ENCODE measurements at places on chromosomes 1 and 21.

DNA sequence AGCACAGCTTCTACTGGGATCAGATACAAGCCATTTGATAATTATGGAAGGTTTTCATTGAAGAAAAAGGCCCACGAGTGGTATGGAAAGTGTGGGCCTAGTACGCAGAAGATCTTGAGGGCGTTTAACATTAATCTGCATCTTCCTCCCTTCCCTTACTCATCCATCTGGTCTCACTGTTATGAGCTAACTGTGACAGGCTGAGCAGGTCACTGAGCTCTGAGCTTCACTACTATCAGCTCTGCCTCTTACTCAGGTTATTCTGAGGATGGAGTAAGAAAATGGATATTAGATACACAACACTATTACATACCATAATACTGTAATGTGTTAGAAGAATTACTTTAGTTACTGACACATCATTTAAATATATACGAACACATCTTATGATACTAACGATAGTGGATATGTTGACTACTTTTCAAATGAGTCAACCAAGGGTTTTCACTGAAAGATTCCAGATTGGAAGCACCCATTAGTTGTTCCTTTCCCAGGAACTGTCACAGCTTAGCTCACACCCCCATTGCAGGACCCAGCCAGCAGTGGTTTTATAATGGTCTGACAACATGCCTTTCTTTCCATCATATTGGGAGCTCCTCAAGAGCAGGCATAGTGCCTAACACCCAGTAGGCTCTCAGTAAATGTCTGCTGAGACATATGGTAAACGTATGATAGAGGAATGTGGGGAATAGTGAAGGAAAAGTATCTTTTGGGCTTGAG lies 97.8 kb upstream of the C8B start:
- DNase-seq, result no peak

GRCh38 chr1:48055876-48056764 lies 58.9 kb upstream of the TRABD2B start:
- no peak for DNase-seq

- no peak for DNase-seq
Measured at GRCh38 chr1:156492591-156493080, 7.9 kb downstream of the MEF2D start.

DNA sequence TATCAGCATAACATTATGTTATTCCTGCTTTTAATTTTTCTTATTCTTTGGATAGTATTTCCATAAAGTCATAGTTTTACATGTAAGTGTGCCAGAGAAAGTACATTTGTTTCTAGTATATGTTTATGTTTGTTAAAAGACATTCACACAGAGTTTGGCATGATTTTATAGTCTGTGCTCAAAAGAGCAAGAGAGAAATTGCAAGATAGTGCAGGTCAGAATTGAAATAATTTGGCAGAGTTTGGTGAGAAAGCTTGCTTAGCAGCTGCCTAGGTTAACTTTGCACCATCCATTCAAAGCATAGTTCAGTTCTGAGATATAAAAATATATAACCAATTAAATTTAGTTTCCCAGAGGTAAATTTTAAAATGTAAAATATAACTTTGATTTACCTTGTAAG lies 17.0 kb downstream of the NEK7 start:
- no peak for DNase-seq
